Left cardiac atrium (tissue), 4 donors: ENCODE measurements at places on chromosomes 1 and 21.

DNA sequence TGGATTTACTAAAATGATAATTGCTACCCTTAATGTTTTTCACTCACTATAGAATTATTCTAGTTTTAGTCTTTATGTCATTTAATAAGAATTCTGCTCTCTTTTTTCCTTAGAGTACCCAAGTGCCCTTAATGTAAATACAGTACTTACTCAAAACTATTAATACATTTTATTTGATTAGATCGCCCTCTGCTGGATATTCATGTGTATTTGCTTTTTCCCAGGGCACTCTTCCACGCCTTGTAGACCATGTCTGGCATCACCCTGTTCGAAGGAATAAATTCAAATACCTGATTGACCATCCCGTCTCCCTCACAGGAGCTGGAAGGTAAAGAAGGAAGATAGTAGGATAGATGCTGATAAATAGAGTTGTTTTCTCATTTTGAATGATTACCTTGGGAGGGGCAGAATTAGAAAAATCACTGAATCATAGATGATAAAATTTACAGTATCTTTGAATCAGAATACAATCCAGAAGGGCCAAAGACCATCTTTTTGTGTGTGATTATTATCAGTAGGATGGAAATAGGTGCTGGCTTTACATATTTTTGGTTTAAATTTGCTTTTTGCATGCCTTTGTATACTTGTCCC lies 4.1 kb downstream of the AXDND1 start:
- no peak for DNase-seq

DNA sequence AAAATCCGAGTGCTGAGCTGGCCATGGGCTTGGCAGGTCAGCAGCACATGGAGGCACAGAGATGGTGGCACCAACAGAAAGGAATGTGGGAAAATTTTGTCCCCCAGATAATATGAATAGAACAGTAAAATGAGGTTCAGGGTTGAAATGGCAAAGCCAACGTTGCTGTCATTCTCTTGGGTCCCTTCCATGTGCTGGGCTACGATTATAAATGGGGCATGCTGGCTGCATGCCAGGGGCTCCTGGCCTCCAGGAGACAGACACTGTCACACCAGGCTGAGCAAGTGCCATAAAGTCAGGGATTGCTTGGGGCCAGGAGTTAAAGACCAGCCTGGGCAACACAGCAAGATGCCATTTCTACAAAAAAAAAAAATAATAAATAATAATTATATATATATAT lies 77.1 kb downstream of the TOMM20 start:
- DNase-seq: no peak

DNA sequence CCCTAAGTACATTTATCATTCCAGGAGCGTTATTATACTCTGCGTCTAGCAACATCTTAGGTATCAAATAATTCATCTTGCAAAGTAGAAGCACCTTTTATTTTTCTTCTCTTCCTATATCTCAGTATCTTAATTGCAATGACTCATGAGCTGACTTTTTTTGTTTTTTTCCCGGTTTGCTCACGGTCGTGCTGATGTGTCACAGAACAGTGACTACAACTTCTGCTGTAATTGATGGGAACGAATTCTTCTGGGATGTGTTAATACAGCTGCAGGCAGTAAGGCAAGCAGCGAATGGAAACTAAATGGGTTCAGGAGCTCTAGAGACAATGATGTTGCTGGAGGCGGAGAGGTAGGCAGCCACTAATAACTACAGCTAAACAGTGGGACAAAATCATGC lies 89.8 kb upstream of the TMPRSS15 start:
- no peak for DNase-seq

- no peak for DNase-seq
These were observed 25.8 kb downstream of the SMIM12 start for GRCh38 chr1:34833711-34834110.

DNA sequence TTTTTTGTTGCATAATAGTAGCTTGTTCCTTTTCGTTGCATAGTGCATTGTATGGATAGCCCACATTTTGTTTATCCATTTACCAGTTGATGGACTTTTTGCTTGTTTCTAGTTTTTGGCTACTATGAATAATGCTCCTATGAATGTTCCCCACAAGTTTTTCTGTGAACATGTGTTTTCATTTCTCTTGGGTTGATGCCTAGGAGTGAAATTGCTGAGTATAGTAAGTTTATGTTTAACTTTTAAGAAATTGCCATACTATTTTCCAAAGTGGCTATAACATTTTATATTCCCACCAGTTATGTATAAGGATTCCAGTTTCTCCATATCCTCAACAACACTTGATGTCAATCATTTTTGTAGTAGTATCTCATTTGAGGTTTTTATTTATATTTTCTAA lies 84.8 kb upstream of the CACYBP start:
- DNase-seq: no peak

DNA sequence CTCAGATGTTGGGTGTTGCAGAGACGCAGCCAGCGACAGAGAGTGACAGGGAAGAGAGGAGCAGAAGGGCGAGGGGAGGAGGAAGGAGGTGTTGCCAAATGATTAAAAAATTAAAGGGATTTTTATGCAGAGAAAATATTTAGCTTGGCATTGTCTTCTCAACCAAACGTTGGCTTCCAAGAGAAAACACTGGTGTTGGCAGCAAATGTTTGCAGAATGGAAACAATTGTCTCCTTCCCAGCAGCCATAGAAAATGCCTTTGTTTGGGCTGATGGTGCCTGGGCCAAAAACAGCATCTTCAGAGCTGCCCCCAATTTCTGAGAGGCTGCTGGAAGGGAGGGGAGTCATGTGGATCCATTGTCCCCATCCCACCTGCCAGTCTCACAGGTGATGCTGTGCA lies 29.7 kb upstream of the GRIK3 start:
- no peak for DNase-seq

DNA sequence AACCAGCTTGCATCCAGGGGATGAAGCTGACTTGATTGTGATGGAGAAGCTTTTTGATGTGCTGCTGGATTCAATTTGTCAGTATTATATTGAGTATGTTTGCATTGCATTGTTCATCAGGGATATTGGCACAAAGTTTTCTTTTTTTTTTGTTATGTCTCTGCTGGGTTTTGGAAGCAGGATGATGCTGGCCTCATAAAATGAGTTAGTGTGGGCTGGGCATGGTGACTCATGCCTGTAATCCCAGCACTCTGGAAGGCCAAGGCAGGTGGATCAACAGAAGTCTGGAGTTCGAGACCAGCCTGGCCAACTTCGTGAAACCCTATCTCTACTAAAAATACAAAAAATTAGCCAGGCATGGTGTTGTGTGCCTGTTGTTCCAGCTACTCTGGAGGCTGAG lies 8.6 kb downstream of the OR2L3 start:
- no peak for DNase-seq

GRCh38 chr1:65493802-65494201 lies 73.3 kb downstream of the LEPR start:
- no peak for DNase-seq

- DNase-seq: no peak
These were observed 166.3 kb downstream of the TRIM33 start for GRCh38 chr1:114344656-114345055.

- peak; percentile 20 for DNase-seq
These were observed 142.2 kb downstream of the NFIA start for GRCh38 chr1:61224609-61225008.

DNA sequence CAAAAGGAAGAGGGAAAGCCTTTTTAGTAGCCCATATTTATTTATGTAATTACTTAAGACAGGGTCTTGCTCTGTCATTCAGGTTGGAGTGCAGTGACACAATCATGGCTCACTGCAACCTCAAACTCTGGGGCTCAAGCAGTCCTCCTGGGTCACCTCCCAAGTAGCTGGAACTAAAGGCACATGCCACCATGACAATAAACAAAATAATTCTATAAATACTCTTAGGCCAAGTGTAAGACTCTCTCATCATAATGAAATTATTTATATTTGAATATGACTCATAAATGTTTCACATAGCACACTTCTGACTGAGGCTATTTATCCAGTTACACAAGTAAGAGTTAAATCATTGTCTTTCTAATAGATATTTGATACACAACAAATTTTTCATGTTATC lies 314.7 kb downstream of the AMY1C start:
- DNase-seq: no peak

- no peak for DNase-seq
These were observed 47.3 kb upstream of the USP1 start for GRCh38 chr1:62389531-62389930.

DNA sequence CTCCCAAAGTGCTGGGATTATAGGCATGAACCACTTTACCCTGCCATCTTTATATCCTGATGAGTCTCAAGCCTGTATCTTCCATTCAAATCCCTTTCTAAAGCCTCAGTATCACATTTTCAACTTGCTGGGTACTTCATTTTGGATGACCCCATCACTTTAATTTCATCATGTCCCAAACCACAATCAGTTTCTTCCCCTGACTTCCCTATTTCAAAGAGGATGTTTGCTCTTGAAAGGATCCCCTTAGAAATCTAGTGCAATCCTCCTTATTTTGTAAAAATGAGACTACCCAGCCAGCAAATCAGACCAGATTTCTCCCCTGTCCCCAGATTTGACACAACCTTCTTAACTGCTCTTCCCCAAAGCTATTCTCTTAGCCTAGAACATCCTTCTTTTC lies 7.0 kb upstream of the TRIT1 start:
- no peak for DNase-seq

DNA sequence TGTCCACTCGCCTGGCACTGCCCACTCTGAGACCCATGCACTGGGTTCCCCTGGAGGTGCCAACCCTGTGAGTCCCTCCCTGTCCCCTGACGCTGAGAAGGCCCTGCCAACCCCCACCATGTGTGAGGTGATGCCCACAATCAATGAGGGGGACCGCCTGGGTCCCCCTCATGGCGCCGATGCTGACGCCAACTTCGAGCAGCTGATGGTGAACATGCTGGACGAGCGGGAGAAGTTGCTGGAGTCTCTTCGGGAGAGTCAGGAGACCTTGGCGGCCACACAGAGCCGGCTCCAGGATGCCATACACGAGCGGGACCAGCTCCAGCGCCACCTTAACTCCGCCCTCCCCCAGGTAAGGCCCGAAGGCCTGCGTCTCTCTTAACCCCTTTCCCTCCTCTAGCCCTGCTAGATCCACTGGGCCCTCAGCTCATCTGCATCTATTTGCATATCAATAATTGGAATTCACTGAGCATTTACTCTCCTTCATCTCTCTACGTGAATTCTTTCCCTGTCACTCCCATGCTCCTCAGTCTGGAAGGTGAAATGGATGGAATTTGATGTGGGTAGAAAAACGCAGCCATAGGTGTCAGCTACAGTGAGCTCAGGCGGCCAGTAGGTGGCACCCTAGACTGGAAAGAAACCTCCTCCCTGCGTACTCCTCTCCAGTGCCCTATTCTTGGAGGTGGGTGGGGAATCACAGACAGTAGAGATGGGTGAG lies 12.8 kb downstream of the PPFIA4 start:
- peak; percentile 82 for DNase-seq

GRCh38 chr21:29496337-29496736 lies 197.6 kb downstream of the BACH1 start:
- no peak for DNase-seq

DNA sequence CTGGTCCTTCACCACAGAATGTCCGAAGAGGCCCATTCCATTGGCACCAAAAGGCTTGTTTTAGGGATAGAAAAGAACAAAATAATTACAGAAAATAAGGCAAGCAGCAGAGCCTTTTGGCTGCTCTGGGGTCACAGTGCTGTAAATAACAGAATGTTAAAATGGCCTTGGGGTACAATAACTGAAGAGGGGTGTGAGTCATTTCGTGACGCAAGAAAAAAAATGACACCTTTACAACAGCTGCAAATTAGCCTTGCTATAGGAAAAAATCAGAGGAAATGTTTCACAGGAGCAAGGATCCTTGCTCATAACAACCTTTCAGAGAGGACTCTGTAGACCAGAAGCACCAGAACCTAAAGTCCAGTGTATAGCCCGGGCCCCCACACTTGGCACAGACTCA lies 483.4 kb downstream of the OMA1 start:
- DNase-seq: no peak

DNA sequence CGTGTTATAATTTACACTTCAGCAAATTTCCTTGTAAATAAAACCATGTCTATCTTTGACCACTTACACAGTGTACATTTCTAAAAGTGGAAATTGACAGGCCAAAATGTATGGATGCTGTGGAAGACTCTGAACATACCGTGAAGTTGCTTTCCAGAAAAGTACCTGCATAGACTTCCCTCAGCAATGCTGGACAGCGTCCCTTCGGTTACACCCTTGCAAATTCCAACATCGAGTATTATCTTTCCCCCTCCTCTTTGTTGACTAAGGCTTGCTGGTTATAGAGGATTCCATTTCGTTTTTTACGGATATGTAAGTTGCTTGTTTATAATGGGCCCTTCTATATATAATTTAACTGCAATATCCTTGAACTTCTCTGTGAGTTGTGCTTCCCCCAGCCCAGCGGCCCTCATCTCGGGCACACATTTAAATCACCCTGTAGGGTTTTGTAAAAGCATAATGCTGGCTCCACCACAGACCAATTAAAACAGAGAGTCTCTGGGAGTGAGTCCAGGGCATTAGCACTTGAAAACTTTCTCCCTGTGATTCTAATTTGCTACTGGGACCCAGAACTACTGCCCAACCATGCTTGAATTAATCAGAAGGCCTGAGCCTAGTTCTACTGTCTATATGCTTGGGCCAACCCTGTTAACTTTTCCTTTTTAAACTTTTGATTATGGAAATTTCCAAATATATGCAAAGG lies 230.3 kb downstream of the GRIK3 start:
- no peak for DNase-seq

- DNase-seq: no peak
These were observed 26.9 kb upstream of the KCNE2 start for GRCh38 chr21:34336756-34337391.

- no peak for DNase-seq
These were observed 29.9 kb upstream of the PKP1 start for GRCh38 chr1:201253411-201253810.

GRCh38 chr1:228373681-228374571 lies 32.7 kb downstream of the TRIM11 start:
- DNase-seq: peak; percentile 24

- peak; percentile 58 for DNase-seq
These were observed 30.0 kb downstream of the SLC27A3 start for GRCh38 chr1:153805042-153805745.

DNA sequence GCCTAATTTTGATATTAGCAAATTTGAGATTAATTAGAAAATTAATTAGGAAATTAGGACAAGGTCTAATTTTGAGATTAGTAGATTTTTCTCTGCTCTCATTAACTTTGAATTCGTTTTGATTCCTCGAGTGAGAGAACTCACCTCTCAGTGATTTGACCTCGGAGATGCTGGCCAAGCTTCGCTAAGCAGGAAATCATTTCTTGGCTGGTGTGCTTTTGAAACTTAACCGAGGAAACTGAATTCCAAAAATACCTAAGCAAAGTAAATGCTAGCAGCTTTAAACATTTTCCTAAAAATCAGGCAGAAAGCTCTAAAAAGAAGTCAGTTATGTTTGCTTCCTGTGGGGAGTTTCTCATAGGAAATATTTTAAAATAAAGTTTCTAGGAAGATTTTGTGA lies 34.9 kb downstream of the CDC14A start:
- no peak for DNase-seq

GRCh38 chr1:154911691-154912550 lies 24.6 kb downstream of the PMVK start:
- peak; percentile 29 for DNase-seq
